Activated naive CD4-positive, alpha-beta T cell treated with anti-CD3 and anti-CD28 coated beads, Interleukin-2, amount 50 U/mL, for 72 hours (primary cell): ENCODE measurements at places on chromosomes 6 and 20. TPM values are rescaled to one million over a fixed set of nuclear protein-coding genes. Genes with fewer than 3 reads are reported as not detected.

- no peak for DNase-seq
Measured at GRCh38 chr20:13259921-13260320, 38.8 kb downstream of the ISM1 start.

DNA sequence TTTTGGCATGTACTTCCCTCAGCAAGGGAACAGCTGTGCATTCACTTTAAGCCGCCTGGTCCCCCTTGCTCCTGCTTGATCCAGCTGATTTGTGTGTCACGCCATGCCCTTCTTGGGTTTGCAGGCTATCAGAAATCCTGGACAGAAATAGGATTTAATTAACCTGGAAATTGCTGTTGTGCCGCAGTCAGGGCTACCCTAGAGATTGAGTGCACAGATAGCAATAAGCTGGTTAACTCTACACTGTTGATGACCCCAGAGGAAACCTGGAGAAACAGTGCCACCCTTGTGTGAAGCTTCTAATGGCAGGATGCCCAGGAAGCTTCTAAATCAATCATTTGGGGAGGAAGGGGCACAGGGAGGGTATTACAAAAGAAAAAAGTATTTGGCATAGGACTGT, 199.0 kb downstream of the JARID2 start:
- DNase-seq: no peak

- DNase-seq: peak; percentile 72
Measured at GRCh38 chr6:31821301-31822035, 6.1 kb upstream of the HSPA1B start.

DNA sequence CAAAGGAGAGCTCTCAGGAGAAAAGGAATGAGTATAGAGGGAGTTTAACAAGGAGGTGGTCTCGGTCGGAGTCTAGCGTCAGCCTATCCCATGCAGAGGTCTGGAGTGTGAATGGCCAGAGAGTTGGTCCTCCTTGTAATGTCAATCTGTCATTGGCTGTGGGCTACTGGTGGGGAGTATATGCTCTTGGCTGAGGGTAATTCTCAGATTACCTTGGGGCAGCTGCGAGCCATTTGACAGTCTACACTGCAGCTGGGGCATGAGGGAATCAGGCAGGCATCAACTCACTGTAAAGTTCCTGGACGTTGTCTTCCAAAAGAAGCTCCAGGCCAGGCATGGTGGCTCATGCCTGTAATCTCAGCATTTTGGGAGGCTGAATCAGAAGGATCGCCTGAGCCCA, 48.1 kb downstream of the EBF4 start:
- DNase-seq: no peak

GRCh38 chr6:2962636-2963035, 8.7 kb downstream of the SERPINB6 start:
- DNase-seq: no peak

- no peak for DNase-seq
Measured at GRCh38 chr20:13105864-13106457, 97.2 kb downstream of the SPTLC3 start.

Gene ENPP5
- total RNA-seq: 0.66 TPM

Gene SLC22A7
- total RNA-seq: not detected
